SW480 (cell line): ENCODE measurements at places on chromosomes 1 and 21.

DNA sequence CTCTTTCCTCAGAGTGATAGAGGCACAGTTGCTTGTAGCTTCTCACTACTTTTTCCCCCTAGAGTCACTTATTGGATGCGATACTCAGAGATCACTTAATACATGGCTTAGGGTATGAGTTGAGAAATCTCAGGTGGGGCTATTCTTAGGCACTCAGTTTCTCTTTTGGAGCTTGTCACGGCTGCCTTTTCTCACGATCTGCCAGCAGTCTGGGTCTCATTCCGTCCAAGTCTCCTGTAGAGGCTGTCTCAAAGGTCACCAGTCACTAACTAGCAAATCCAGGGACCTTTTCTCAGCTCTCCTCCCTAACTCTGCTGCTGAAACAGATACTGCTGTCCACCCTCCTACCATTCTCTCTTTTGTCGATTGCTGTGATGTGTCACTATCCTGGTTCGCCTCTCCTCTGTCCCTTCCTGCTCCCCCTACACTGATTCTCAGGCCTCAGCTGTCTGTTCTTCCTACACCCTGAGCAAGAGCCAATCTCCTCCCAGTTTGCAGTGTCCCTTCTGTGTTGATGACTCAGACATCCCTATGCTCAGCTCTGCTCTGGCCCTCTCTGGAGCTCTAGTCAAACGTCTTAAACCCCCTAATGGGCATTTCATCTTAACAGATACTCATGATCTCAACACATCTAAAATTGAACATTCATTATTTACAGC, 12.4 kb downstream of the ATP1A2 start:
- peak; percentile 27 for DNase-seq

DNA sequence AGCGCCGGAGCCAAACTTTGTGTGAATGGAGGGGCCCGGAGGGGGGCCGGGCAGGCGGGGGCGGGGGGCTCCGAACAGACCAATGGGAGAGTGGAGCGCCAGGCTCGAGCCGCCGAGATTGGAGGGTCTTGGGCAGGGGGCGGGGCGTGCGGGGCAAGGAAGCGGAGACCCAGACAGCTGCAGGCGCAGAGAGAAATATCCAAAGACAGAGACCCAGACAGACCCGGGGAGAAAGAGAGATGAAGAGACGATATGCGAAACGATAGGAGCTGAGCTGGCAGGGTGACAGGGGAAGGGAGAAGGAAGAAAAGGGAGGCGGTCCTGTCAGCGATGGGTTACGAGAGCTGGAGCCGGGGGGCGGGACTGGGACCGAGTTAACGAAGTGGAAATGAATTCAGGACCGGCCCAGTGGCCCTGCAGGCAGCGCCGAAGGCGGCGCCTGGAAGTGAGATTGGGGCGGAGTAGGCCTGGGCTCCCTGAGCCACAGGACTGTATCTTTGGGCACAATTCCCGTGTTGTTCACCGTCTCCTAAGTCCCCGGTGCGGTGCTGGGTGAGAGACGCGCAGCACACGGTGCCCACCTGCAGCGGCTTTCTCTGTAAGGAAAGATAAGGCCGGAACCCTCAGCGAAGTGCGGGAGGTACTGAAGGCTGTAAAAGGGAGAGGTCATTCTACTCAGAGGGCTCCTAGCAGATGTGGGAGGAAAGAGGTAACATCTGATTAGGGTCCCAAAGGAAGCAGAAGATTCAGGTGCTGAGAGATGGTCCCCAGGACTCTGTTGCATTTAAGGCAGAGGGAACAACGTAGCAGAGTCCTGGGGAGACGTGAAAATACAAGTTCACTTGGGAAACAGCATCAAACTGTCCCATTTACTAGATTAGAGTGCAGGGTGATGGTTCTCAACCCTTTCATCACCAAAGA, 543 bp upstream of the KCNJ10 start:
- DNase-seq, result peak; percentile 59

DNA sequence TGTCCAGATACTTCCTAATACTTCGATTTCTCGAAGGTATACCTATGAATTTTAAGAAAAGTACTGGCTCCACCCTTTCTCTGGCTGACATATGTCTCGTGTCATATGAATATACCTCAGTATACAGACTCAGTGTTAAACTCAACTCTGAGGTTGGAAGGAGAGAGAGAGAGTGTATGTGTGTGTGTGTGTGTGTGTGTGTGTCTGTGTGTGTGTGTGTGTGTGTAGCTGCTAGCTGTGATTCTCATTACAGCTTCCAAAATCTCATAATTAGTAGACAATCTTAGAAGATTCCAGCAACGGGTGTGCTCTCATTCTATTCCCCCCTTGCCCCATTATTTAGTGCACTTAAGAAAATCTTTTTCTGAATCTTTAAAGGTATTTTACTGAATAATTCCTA, 380.3 kb upstream of the B3GALT2 start:
- no peak for DNase-seq

DNA sequence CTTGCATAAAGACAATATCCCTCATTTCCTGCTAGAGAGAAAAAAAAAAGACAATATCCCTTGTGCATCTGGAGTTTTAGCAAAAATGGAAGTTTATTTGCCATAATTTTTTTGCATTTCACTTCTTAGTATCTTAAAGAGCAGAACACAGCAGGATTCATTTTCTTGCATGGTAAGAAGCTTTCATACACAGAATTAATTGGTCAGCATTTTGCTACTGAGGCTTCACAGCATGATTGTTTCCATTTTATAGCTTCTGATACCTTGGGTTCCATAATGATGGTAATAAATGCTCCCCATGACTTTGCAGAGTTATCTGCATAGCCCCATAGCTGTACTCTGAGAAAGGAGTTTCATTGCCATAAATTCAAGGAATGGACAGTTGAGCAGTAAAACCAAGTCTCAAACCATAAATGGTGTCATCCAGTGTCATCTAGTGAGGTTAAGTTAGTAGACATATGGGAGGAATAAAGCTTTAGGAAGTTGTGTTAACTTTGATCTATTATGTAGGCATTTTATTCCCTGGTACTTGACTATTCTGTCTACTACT, 88.8 kb upstream of the PLD5 start:
- no peak for DNase-seq

DNA sequence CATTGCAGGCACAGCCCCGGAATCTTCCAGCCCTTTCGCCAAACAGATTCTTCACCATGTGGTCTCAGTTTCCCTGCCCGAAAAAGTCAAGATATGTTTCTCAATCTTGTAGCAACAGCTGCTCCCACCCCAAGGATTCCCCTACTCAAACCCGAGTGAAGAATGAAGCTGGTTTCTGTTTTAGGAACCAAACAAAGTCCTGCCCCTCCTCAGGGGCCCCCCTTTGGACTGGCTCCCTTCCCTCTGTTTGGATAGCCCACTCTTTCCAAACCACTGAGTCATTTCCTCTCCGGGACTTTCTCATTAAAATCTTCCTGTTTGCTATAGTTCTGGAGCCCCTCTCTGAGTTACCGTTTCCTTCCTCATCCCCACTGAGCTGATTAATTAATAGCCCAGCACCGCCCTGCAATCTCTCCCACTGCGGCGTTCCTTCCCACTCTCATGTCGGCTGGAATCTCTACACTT, 100.9 kb downstream of the TSEN15 start:
- DNase-seq, result no peak

DNA sequence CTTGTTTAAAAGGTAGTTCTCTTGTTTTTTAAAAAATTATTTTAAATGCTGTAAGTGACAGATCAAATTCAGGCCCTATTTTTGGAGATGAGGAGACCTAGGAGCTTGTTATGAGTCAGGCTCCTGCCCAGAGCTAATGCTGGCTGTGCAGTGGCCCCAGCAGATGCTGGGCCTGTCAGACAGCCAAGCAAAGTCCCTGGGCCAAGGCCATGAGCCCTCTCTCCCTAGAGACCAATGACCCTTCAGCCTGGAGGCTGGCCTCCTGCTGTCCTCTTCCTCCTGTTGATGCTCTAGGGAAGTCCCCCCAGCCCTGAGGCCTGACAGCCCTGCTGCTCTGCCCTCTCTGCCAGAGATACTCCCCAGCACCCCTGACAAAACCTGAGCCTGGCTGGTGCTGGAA, 128.1 kb upstream of the CTTNBP2NL start:
- DNase-seq, result no peak

DNA sequence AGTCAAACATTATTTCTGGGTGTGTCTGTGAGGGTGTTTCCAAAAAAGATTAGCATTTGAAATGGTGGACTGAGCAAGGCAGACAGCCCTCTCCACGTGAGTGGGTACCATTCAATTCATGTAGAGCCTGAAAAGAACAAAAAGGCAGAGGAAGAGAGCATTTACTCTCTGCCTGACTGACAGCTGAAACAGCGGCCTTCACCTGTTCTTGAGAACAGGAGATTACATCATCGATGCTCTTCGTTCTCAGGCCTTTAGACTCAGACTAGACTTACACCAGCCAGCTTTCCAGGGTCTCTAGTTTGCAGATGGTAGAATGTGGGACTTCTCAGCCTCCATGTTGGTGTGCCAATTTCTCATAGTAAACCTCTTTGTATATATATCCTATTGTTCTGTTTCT, 302.3 kb downstream of the BACH1 start:
- no peak for DNase-seq

DNA sequence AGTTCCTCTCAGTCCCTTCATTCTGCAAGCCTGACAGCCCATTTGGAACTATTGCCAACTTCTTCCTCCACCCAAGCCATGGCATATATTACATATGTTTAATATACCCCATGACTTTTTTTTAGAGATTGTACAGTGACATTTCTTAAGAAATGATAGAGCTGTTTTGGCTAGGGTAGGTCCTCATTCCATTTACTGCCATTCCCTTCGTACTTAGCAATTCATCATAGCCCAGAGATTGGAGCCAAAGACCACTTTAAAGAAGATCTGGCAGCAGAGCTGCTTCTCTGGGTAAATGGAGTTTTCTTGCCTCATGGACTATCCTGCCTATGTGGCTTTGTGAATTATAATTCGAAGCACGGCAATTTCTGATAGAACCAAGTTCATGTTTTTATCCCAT, 93.4 kb downstream of the ST3GAL3 start:
- no peak for DNase-seq

GRCh38 chr1:16046842-16047241, 3.3 kb downstream of the CLCNKB start:
- DNase-seq, result peak; percentile 47

DNA sequence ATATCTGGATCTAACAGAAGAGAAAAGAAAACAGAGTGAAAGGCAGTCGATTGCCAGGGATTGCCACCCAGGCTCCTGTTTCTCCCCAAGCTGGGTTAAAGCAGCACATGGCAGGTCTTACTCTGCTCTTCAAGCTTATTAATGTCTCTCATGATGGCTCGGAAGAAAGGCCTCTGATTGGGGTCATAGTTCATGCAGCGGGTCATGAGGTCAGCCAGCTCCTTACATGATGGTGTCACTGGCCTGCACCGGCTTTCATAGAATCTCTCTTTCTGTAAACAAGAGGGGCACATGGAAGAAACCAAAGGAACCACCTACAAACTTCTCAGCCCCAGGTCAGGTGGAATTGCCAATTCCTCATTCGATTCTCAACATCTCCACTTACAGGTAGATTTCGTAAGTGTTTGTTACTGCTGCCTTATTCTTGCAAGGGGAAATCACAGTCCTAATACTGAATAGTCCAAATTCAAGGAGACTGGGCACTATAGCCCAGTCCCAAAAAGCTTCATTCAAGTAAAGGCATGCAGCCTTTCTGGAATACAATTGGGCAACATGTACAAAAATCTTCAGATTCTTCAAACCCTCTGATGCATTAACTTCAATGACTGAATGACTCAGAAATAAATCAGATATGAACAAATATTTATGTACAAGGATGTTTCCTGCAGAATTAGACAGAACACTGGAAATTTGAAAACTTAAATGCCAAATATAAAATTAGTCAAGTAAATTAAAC, 96.6 kb downstream of the RAVER2 start:
- no peak for DNase-seq

DNA sequence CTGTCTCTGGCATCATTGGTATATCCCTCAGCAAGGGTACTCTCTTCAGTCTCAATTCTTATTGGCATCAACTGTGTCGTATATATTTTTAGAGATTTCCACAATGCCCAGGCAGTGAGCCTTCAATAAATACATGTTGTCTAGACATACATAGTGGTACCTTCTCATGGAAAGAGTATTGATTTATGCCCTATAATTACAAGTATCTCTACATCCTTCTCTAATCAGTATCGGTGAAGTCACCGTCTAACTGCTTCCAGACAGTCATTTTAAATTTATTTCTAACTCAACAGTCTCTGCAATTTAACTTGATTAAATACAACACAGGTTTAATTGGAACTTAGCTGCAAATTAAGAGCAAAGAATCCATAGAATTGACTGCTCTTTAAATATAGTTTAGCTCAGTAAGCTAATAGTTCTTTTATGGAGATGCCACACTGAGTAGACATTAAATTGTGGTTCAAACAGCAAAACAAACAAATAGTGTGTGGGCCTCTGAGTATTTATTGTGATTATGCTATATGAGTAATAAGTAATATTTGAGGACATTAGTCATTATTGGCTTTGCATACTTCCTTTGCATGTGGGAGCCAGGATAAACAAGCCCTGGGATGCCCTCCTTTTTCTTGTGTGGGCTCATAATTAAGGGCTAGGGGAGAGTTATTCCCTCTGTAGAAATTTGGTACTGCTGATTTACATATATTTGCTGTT, 126.9 kb upstream of the DUSP10 start:
- DNase-seq, result peak; percentile 24

- DNase-seq, result no peak
Measured at GRCh38 chr1:226446094-226446493, 38.2 kb upstream of the PARP1 start.

- DNase-seq, result no peak
Measured at GRCh38 chr1:47759936-47760629, 237.1 kb downstream of the TRABD2B start.

DNA sequence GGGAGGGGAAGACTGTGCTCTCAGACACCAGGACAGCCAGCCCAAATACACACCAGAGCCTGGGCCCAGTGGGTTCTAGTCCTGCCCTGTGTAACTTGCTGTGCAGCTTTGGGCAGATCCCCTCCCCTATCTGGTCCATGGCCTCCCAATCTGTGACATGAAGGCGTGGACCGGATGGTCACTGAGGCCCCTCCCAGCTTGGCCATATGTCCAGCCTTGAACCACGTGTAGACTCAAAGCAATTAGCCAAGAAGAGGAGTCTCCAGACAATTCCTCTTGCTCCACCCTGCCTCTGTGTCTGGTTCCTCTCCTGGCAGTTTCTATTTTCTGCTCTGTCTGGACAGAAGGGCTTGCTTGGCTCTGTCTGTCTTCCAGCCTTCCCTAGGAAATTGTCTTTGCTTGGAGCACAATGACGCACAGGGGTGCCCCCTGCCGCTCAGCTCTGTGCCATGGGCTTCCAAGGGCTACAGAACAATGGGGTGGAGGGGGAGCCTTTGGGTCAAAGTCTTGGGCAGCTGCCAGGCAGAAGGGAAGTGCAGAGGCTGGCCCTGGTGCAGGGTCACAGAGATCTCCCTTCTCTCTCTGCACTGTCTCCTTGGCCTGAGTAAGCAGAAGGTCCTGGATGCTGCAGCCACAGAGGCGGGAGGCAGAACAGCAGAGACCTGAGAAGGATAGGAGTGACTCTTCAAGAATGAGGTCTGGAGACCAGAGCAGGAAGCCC, 66.1 kb downstream of the TENT5C start:
- DNase-seq, result no peak

- no peak for DNase-seq
Measured at GRCh38 chr1:41880261-41880660, 38.5 kb downstream of the HIVEP3 start.
